ENCODE measurements at places on chromosomes 6 and 20.

- no peak for DNase-seq
Measured at GRCh38 chr6:133160536-133160935, 80.6 kb upstream of the EYA4 start.

- no peak for DNase-seq
Measured at GRCh38 chr6:10719964-10720264, 3.0 kb upstream of the TMEM14C start.

DNA sequence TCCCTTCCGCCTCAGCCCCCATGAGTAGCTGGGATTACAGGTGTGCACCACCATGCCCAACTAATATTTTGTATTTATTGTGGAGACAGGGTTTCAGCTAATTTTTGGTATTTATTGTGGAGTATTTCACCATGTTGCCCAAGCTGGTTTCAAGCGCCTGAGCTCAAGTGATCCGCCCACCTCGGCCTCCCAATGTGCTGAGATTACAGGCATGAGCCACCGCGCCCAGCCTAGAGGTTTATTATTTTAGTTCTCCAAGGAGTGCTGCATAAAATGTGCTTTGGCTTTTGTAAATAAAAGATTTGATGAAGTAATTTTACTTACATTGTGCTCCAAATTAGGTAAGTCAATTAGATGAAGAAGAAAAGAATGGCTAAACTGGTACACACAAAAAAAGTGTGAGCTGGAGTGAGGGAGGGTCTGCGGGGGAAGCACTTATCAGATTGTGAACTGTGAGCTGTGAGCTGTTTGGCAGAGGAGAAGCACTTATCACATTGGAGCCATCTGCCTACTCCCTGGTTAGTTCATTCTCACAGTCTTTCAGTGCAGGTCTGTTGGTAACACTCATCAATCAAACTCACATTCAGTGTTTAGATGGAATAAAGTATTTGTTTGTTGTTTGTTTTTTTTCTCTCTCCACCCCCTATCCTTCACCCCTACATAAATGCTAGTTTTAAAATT lies 398.0 kb downstream of the EPHA7 start:
- no peak for DNase-seq

DNA sequence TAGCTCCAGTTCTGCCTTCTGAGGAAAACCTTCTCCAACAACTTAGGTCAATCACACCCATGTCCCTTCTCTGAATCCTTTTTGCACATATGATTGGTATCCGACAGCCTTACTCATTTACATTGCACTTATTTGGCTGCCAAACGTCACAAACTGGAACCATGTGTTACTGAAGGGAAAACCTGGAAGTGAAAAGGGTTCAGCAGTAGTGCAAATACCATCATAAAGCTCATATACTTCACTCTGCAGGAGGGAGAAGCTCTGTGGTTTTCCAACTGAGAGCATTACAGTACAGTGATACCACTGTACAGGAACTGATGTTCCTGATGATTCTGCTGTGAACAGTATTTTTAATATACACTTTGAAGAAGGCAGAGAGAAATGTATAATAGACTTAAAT lies 87.8 kb downstream of the SLC16A10 start:
- DNase-seq: no peak

DNA sequence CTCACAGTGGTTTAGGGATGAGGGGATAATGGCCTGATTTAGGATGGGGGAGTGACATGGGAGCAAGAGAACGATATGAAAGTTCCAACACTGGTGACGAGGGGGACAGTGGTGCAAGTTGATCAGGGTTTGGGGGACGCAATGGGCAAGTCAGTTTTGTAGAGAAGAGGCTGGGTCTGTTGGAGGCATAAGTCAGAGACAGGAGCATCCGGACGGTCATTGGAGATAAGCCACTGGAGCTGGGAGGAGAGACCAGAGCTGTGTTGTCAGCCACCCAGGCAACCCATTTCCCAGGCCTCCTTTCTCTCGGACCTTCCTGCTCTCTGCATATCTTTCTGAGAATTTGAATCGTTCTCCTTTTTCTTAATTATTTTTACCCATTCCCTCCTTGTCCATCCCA lies 9.5 kb downstream of the DNPH1 start:
- no peak for DNase-seq

- DNase-seq: no peak
Measured at GRCh38 chr20:9884666-9885065, 45.8 kb upstream of the PAK5 start.

DNA sequence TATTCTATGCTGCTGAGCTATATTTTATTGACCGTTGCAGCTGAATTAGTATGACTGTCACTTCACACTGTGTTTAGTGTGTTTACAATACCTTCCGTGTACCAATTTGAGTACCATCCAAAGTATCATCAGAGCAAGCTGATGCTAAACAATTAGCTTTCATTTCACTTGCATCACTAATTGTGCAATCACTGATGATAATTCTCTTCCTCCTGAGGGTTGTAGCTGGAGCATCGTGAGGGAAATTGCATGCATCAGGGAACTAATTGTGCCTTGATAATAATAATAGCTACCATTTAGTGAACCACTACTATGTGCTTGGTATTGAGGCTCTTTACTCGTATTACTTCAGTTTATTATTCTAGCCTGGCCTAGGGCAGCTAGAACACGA lies 384.8 kb upstream of the SOX4 start:
- DNase-seq: no peak

GRCh38 chr6:16676978-16677377 lies 84.3 kb downstream of the ATXN1 start:
- no peak for DNase-seq

- DNase-seq: no peak
Measured at GRCh38 chr6:44049163-44049988, 77.9 kb downstream of the MRPL14 start.

- no peak for DNase-seq
Measured at GRCh38 chr20:64268174-64268573, 12.6 kb downstream of the PCMTD2 start.

- DNase-seq: no peak
Measured at GRCh38 chr6:38846844-38847243, 131.7 kb downstream of the DNAH8 start.

DNA sequence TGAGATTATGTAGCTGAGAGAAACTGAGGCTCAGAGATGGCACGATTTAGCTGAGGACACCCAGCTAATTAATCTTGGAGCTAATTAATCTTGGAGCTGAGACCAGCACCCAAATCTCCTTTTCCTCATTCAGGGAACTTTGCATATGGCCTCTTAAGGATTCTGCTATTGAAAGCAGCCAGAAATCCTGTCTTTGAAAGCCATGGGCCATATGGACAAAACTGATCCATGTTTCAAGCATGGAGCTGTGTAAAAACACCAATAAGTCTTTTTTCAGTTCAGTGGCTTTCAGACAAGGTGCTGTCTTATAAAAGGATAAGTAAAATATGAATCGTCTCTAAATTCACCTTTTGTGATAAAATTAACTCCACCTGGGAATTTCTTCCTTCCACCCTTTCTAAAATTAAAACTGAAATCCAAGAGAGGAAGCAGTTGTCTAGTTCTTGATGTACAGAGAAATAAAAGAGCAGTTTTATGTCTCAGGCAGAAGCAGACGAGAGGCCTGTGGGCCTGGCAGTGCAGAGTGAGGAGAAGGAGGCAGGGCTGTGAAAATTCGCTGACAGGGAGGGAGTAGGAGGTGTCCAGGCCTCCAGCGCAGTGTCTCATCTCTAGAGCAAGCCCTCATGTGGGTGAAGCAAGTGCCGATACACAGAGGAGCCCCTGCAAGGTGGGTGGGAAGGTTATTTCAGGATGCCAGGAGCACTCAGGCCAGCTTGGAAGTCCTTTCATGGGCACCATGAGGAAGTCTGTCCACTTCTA lies 266.9 kb downstream of the UST start:
- no peak for DNase-seq

- DNase-seq: no peak
Measured at GRCh38 chr6:162181111-162181510, 546.5 kb downstream of the PRKN start.

DNA sequence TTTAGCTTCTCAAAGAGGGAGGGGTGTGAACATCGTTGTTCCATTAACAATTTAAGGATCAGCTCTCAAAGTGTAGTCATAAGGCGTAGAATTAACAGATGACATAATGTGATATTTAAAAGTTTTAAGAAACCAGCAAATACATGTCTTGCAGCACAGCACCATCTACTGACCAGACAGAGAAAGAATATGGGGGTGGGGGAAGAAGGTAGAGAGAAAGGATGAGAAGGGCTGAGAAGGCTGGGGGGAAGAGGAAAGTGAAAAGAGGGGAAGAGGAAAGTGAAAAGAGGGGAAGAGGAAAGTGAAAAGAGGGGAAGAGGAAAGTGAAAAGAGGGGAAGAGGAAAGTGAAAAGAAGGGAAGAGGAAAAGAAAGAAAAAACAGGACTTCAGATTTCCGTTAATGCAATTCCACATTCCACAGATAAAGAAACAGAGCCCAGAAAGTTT lies 80.9 kb downstream of the HAO1 start:
- DNase-seq: no peak

DNA sequence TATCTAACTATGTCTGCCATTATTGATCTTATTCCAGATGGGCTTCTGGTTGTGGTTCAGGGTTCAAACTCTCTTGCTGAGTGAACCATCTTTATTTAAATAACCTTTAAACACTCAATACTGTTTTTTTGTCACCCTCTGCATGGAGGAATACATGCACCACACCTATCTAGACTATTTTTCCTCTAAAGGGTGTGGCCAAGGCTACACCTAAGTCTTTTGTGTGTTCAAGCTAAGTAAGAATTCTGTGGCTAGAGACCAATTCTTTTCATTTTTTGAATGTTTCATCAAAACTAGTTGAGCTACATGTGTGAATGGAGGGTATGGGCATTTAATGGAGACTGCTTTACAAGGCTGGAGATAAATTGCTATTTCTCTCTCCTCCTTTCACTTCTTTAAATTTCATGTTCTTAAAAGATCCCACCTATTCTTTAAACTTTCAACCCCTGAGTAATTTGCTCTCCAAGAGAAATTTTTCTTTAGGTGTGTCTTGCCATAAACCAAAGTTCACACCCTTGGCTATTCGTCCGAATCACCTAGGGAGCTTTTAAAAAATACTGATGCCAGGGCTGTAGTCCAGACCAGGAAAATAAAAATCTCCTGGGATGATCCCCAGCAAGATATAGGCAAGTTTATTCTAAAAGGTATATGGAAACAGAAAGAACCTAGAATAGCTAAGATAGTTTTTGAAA lies 24.8 kb upstream of the MBOAT1 start:
- no peak for DNase-seq

DNA sequence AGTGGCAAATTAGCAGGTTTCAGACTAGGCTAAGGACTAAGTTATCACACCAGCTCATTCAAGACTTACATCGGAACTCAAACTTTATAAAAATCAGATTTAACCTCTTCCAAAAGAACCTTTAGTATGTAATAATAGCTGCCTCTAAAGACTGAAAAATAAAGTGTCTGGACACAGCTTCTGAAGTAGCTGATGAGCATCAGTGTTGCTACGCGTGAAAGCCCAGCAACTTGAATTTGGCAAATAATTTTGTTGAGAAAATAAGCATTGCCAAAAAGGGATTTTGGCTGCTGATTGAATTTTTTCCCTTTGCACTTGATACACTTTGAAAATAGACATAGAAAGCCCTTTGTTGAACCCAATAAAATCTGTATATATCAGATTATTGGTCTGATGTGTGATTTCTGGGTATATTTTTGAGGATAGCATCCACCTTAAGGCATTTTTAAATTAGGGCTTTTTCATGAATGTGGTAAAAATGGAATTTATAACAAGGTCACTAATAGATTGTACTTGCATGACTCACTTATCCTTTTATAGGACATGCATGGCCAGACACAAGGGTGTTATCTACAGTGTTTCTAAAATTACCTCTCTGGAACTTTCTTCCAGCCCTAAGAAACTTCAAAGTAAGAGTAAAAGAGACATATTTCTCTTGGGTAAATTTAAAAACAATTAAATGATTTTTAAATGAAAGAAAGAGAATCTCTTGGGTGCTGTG lies 350.4 kb downstream of the TENT5A start:
- no peak for DNase-seq

DNA sequence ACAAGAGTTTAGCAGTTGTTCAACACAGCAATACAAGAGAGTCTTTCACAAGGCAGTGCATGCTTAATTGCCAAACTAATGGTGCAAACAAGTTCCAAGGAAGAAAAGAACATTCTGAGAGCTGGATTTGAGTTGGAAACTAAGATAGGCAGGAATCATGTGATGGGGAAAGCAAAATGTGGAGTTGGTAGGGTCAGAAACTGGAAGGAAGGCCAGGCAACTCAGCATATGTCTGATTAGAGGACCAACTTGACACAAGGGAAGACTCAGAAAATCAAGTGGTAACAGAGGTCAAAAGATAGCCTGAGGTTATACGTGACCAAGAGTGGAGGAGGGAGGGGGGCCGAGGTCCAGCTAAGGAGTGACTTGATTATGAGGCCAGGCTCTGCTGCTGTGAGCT lies 117.3 kb downstream of the SMLR1 start:
- DNase-seq: no peak

Measured in T-helper 2 cell (primary cell).